Activated CD4-positive, CD25-positive, alpha-beta regulatory T cell treated with anti-CD3 and anti-CD28 coated beads, Interleukin-2, amount 50 U/mL, for 16 hours (primary cell): ENCODE measurements at places on chromosomes 12 and 14.

- no peak for DNase-seq
Observed at GRCh38 chr12:39467432-39467870, 24.5 kb upstream of the KIF21A start.

- no peak for DNase-seq
Observed at GRCh38 chr14:49945448-49946319, 52.8 kb downstream of the ARF6 start.

GRCh38 chr12:76652402-76652801 lies 92.8 kb upstream of the OSBPL8 start:
- no peak for DNase-seq

DNA sequence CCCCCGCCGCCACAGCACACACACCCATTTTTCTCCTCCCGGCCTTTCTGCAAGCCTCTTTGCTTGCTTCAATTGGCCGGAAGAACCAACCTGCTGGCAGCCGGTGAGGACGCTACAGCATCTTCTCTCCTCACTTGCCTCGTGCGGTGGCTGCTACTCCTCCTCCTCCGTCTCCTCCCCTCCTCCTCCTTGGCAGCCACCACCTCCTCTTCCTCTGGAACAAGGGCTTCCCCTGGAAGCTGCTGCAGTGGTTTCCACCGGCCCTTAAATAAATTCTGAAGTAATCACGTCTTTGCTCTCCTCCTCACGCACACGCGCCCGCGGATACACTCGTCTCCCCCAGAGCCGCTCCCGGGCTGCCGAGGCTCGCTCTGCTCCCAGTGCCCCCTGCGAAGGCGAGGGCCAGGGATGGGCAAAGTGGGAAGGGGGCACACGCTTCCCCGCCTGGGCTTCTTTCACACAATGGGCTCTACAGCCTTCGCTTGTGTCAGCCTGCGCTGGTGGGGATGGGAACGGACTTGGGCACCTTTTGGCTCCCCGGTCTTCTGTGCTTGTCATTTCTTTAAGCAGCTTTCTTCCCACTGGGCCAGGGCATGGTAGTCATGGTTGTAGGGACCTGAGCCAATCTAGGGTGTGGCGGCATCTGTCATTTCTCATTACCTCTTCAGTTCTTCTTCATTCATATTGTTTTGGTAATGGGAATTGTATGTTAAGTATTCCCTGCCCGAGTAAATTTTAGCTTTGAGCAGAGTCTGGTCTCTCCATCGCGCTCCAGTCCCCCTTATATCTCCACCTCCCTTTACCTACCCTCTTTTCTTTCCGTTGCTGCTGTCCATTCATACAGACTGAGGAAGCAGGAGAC lies at the start of gene PPFIA2:
Gene PPFIA2, minus strand, starts transcription at position 161 of the 862 bp plus-strand sequence.
- no peak for DNase-seq

DNA sequence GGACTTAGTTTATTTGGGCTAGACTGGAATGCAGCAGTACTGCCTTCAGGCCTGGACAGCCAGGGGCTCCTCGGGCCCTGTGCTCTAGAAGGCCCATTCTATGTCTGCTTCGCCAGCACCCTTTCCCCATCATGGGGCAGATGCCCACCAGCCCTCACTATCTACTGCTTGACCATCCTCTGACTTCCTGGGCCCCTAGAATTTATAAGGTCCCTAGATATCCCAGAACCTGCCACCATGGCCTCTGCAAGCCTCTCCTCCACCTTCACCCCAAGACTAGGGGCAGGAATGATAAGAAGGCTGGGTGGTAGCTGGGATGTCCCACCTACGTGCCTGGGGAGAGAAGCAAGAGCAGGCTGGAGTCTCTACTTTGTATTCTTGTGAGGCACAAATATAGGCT lies 58.8 kb upstream of the STRN3 start:
- no peak for DNase-seq

GRCh38 chr12:123801573-123802178 lies 39.6 kb downstream of the DNAH10 start:
- DNase-seq: no peak

DNA sequence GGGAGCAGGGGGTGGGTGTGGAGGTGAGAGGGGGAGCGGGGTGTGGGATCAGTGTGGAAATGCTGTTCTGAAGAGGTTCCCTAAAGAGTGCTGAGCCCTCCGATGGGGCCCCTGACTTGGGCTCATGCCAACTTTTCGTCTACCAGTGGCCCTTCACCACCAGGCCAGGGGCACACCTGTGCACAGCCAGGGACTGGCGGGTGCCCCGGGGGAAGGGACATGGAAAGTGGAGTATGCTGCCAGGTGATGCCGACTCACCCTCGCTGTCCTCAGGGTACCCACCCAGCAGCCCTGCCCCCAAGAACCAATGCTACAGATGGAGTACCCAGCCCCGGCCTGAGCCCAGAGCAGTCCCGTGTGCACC lies 26.2 kb downstream of the AMN start:
- DNase-seq: no peak

- DNase-seq: no peak
Observed at GRCh38 chr12:6321905-6322304, 11.4 kb downstream of the PLEKHG6 start.

GRCh38 chr14:81831128-81831820 lies 297.6 kb upstream of the SEL1L start:
- no peak for DNase-seq

GRCh38 chr14:62691647-62692489 lies 353.4 kb downstream of the KCNH5 start:
- no peak for DNase-seq

- DNase-seq: no peak
Observed at GRCh38 chr12:129657179-129657578, 246.6 kb downstream of the TMEM132D start.

DNA sequence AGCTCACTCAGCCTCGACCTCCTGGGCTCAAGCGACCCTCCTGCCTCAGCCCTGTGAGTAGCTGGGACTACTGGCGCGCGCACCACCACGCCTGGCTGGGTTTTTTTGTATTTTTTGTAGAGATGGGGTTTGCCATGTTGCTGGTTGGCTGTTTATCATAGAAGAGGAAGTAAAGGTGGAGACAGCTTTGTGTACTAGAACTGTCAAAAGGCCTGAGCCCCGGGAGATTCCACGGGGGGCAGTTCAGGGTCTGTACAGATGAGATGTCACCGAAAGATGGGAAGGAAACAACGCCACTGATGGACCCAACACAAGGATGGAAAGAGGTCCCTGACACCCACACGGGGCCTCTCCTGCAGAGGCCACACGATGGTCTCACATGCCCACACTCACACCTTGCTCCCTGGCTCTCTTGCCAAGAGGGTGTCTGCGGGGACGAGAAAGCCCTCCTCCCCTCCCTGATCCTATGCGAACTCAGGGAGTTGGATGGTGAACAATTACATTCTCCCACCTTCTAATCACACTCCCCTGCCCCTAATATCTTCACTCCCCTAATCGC lies 66.6 kb downstream of the KDM2B start:
- no peak for DNase-seq

GRCh38 chr12:55932551-55932910 lies 1.6 kb downstream of the DGKA start:
- DNase-seq: no peak

DNA sequence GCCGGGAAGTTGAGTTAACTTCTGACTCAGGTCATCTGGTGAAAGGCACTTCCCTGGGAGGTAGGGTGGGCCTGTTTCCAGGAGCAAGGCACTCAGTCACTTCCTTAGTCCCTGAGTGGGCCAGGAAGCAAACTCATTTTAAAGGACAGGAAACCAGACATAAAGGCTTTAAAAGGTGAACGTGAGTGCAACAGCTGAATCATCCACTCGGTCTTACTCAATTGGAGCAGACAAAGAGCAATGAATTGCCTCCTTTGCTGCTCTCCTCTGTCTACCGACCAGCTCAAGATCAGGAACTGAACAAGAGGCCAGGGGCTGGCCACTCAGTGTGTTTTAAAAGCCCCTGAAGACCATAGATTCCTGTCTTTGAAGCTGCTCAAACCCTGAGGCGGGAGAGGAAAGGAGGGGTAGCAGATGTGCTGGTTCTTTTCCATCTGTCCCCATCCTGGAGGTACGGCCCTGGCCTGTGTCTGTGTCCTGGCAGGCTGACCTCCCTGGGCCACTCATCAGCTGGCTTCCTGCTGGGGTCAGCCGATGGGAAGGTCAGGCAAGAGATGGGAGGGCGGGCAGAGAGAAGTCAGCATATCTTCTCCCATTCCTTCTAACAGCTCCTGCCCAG lies 148.9 kb downstream of the PPM1H start:
- no peak for DNase-seq

DNA sequence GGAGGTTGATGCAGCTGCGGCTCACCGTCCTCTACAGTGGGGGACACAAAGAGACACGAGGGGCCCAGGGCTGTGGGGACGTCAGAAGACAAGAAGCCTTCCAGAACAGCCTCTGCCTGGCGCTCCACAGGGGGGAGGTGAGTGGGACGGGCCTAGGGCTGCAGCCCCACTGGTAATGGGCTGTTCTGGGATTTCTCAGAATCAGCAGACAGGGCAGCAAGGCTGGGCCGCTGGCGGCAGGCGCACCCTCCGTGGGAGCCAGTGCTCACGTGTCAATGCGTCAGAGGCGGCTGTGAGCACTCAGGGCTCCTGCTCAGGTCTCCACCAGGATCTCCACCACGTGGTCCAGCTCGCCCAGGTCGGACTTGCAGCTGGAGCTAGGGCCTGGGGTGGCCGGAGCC lies 10.0 kb downstream of the CDCA4 start:
- no peak for DNase-seq

DNA sequence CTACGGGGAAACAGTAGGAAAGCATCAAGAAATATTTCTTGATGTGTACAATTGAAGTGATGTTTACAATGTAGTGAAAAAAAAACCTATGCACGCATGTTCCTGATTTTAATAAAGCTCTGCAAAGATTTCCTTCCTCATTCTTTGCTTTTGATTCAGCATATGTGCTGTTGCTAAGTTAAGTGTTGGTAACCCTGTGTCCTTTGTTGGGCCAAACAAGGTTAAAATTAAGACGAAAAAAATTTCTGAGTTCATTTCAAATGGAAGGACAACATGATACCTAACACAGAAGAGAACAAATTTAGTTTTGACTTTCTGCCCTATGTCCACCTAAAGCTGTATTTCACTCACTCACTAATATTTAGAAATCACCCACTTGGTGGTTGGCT lies 62.8 kb downstream of the PPP2R5C start:
- no peak for DNase-seq

DNA sequence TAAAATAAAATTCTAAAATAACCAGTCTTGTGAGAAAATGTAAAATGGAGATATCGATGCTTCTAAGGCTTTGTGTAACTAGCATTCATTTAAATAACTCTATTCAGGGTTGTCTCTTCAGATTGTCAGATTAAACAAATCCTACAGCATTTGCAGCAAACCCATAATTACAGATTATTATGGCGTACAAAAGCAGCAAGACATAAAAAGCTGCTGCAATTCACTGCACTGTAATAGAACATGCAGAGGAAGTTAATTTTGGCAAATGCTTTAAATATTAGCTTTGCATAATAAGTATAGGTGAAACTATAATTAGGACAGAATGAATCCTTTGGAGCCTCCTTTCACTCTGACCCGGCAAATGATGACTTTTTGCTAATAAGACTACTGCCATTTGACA lies 98.3 kb downstream of the INSM2 start:
- DNase-seq: no peak

- no peak for DNase-seq
Observed at GRCh38 chr14:98513558-98513957, 758.4 kb downstream of the BCL11B start.

DNA sequence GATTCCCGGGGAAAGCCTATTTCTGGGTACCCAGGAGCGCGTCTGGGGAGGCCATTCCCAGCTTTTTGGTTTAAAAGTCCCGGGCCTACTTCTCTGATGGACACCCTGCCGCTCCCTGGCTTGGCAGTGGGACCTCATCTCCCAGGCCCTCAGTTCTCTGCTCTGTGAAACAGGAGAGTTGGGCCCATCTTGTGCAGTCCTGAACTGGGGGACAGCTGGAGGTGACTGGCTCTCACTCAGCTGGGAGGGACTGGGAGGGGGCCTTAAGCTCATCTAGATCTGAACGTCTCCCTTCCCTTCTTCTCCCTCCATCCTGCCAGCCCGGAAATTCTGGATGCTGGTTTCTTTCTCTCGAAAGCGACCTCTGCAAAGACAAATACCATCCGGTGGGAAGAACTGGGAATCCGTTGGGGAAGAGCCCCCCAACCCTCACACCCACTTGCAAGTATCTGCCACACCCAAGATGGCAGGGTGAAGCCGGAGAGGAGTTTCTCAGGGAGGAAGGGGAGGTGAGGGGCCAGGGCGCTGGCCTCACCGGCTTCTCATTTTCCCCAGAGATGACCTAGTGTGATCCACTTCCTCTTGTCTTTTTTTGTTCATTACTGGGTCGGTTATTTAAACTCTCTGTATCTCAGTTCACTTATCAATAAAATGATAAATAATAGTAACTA lies 1.4 kb downstream of the RIN3 start:
- DNase-seq: no peak

- no peak for DNase-seq
Observed at GRCh38 chr12:83666690-83667089, 980.0 kb downstream of the TMTC2 start.

- no peak for DNase-seq
Observed at GRCh38 chr14:68693926-68694325, 98.9 kb downstream of the ZFP36L1 start.

GRCh38 chr14:28141662-28142061 lies 624.9 kb upstream of the FOXG1 start:
- DNase-seq: no peak

GRCh38 chr14:78933166-78933565 lies 763.0 kb downstream of the NRXN3 start:
- DNase-seq: no peak

DNA sequence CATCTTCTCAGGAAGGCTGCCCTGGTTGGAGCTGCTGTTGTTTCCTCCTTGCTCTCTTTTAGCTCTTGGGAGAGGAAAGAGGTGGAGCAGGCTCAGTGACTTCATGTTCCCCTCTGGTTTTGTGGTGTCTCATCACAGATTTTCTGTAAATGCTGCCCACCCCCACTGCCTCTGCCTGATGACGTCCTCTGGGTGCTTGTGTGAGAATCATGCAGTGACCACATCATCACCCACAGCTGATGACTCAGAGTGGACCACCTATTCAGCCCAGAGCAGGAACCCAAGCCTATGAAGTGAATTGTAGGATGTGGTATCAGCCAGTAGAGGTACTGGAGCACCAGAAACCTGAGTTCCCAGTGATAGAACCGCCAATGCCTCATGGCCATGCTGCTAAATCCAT lies at the start of gene GZMB:
Gene GZMB, minus strand, starts transcription at position 33 of the 400 bp plus-strand sequence. Its CDS starts 30 bp downstream, at position 3.
- DNase-seq: peak; percentile 15

DNA sequence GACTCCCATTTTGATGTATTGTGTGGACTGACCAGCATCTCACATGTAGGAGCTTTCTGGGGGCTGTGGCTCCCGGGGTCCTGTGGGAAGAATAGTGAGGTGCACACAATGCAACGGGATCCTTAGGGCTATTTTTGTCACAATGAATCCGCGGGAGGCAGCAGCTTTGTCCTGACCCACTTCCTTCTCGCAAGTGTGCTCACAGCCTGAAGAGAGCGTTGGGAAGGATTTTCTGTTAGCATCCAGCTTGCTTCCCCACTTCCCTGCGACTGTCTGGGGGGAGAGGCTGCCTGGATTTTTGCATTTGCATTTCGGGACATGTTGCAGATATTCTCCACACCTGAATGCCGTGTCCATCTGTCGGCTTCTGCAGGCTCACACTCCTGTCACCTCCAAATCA lies 31.9 kb downstream of the FZD10 start:
- no peak for DNase-seq
